ENCODE measurements at places on chromosomes 3 and 15.

DNA sequence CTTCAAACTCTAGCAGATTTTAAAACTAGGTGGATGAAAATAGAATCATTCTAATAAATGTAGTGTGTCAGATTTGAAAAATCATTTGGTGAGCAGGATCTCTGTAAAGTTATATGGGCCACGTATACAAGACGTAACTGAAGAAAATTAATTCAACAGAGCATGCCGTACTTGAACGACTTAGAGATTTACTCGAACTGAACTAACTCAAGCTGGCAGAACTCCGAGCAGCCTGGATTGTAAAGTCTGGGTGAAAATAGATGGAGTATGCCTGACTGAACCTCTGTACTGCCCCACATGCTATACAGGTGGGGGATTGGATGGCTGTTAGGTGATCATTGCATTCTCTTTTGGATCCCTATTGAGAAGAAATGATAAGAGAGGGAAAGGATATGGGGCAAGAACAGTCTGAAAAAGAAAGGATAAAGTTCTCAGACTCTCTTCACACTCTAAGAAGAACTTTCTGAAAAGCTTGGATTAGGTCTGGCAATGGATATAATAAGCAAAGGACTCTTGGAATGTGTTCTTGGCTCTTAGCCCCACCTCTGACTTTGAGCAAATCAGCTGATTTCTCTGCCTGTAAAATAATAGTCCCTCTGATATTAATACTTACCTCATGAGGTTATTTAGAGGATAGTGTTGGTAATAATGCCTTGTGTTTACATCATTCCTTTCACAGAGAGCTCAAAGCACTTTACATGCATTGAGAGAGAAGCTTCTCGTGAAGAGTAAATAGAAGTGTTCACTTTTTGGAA lies 147.5 kb downstream of the FILIP1L start:
- DNase-seq = no peak

GRCh38 chr3:187684880-187685279 lies 14.7 kb upstream of the SST start:
- DNase-seq = no peak

GRCh38 chr15:92283813-92284212 lies 109.9 kb upstream of the ST8SIA2 start:
- no peak for DNase-seq

DNA sequence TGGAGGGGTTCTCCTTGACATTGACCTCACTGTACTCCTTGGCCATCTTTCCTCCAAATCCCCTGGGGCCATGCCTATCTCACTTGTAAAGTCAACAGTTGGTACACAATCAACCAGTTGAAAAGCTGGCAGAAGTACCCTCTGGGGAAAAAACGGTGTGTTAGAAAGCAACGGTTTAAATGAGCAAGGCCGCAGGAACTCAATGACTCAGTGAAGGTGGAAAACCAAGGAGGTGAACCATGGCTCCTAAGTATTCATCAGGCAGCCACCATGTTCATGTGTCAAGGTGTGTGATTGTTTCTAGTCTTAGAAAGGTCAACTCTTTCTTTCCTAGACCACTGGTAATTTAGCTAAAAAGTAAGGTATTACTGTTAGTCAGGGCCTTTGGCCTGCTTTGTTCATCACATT lies 130.9 kb upstream of the SATB1 start:
- no peak for DNase-seq

DNA sequence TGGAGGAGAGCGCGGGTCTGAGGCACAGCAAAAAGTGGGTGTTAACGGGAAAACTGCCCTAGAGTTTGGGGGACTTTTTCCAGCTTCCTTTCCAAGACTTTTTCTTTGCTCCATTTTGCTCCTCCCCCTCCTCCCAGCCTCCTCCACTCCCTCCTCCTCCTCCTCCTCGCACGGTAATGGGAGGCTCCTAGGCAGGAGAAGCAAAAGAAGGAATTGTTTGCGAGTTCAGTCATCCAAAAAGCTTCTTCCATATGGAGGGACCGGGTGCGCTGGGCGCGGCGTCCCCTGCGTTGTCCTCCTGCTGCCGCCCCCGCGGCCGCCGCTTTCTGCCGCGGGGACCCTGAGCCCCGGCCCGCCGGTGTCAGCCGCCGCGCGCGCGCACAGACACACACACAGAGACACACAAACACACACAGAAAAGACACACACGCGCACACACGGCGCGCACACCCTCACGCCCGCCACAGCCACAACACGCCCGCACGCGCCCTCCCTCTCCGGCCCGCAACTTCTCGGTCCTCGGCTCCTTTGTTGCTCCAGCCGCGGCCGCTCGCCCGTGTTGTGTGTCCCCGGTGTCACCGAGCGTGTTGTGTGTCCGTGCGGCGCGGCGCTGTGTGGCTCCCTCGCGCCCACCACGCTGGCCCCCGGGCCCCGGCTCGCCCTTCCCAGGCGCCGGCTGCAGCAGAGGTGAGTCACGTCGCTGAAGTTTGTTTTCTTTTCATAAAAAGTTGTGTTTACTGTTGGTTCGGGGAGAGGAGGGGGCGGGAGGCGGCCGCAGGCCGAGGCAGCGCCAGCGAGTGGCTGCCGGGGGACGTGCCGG lies at the start of gene BOC:
BOC (plus strand) TSS at position 228 of the 820 bp plus-strand sequence. CDS start 38,246 bp downstream, outside the sequence.
- DNase-seq = no peak

- DNase-seq = no peak
Observed at GRCh38 chr3:59424268-59425010, 374.6 kb upstream of the CFAP20DC start.

- no peak for DNase-seq
Observed at GRCh38 chr3:154818676-154819255, 261.4 kb upstream of the MME start.

DNA sequence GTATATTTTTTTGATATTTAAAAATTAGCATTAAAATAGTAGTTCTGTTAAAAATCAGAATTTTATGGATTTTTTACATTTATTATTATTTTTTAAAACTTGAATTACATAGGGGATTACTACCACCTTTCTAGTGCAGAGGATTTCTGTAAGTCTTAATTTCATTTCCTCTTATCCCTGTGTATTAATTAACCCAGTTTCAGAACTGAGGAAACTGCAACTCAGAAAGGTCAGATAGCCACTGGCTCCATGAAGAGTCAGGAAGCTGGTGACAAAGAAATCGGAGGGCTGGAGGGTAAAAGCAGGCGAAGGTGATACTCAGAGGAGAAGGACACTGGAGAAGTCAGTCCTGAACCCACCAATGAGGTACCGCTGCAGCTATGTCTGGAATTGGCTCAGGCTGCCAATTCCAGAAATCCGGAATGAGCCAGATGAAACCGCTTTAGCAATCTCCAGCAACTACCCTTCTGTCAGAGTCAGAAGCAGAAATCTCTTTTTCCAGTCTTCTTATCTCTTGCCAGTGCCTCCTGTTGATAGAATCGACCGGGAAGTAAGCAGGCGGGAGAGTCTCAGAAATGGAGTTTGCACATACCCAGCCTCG lies 308.5 kb downstream of the SV2B start:
- no peak for DNase-seq

Measured in LNCaP clone FGC (cell line).